GM19239 (cell line): ENCODE measurements at places on chromosomes 6 and 20.

GRCh38 chr6:54913211-54913610, 66.6 kb downstream of the FAM83B start:
- no peak for DNase-seq

DNA sequence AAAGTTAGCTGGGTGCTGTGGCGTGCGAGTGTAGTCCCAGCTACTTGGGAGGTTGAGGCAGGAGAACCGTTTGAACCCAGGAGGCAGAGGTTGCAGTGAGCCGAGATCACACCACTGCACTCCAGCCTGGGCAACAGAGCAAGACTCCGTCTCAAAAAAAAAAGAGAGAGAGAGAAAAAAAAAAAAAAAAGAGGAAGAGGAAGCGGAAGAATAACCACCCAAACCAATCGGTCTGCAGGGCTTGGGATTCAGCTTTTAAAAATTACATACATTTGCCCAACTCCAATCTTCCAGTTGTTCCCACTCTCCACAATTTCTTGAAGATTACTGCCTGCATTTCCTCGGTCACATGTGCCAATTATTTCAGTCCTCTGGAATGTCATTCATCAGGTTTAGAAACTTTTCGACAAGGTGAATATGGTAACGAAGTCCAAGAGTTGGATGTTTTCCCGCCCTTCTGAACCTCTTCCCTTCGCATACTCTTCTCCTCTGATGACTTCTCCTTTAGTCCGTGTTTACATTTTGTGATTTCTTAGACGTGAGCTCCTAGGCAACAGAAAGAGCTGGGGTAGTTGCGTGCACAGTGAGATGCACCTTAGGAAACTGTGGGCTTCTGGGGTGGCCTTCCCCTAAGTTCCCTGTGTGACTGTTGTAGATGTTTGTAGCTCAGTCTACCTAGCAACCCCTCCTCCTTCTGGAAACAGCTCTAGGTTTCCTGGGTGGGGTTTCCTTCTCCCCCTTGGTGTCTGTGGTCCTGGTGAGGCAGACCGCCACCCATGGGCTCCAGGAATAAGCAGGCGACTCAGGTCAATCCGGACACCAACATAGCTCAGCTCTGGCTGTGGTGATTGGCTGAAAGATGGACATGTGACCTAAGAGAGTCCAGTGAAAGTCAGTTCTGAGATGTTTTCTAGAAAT, 63.0 kb upstream of the NCOA3 start:
- DNase-seq, result no peak

GRCh38 chr6:108966855-108967755, 118.9 kb downstream of the ARMC2 start:
- no peak for DNase-seq

DNA sequence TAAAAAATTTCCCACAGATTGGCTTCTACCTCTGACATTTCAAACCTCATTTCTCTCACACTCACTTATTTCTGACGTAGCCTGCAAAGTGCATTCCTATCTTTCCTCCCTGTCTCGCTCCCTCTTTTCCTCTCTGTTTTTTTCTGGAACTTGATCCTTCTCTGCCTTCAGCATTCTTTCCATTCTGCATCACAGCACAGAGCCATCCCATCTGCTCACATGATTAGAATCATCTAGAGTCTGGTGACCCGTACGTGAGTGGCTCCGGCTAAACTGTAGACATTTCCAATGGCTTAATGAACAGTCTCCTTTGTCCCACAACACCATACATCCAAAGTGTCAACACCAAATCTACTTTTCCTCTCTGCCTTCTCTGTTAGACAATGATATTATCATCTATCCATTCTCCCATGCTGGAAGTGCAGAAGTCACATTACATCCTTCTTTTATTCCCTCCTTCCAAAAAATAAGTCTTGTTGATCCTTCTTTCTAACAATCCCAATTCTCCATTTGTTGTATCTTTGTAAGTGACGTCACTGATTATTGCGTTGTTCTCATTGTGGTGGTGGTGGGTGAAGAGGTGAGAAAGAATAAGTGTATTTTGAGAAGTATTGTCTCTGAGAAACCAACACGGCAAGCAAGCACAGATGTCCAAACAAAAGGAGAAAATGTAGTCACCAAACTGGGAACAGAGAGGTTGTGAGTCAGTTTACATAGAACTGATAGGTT, 41.6 kb downstream of the OPRM1 start:
- DNase-seq, result no peak

- no peak for DNase-seq
Observed at GRCh38 chr20:37622728-37623127, 71.1 kb upstream of the CTNNBL1 start.

GRCh38 chr6:127812985-127813698, 87.7 kb downstream of the THEMIS start:
- DNase-seq, result no peak

DNA sequence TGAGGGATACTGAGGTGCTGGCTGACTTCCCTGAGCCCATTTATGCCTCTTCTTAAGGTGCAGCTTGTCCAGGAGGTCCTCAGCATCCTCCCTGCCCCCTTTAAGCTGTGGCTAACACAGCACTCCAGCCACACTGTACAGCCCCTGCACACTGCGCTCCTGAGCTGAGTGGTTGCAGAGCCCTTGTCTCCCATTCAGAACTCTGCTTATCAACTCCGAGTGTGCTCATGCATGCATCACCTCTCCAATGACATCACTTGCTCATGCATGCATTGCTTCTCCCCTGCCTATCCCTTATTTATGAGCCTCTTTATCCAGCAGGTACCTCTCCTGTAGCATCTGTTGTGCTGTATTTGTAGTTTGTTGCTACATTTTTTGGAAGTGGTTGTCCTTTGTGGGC, 124.6 kb downstream of the AIG1 start:
- no peak for DNase-seq

DNA sequence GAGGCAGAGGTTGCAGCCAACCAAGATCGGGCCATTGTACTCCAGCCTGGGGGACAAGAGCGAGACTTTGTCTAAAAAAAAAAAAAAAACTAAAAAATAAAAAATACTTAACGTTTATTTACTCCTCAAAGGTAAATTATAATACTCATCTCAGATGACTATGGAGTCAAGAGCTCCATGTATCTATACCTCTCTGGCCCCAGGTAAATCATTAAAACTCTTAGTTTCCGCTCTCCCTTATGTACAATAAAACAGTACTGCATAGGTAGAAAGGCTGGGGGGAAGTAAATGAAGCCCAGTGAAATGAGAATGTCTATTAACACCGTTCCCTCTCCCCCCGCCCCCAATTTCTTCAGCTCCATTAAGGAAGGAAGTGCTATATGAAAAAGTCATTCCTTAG, 1.2 kb downstream of the SRSF12 start:
- no peak for DNase-seq

GRCh38 chr6:42742116-42742894, 3.6 kb downstream of the TBCC start:
- DNase-seq, result no peak

- DNase-seq, result no peak
Observed at GRCh38 chr6:51301962-51302361, 483.3 kb downstream of the TFAP2B start.

DNA sequence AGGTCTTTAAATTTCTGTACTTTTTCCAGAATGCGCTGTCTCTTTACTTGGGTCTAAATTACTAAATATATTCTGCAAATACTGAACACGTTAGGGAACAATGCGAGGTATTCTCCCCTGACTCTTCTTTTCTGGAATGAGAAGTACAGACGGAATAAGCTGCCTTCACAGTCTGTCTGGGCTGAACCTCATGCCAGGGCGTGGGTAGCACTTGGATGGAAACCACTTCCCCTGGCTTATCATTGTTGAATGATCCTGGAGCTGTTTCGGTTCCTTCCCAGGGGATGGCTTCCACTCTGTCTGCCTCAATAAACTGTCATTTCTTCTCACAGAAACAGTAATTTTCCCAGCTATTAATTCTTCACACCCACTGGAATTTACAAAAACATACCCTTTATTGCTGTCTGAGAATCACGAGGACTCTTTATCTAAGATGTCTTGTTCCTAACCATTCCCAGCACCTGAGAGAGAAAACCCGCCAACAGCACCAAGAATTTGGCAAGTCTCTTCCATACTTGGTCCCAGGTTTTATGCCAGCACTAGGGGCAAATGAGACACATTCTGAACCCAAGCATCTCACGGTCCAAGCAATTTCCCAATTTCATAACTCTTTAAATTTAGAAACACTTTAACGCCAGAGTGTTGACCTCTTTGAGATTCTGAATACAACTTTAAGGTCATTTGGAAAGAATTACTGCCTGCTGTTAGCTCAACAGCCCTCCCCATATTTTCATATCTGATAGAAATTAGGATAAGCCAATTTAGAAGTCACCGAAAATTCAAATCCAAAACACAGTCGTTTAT, 43.2 kb upstream of the ADGRF5 start:
- DNase-seq, result no peak

DNA sequence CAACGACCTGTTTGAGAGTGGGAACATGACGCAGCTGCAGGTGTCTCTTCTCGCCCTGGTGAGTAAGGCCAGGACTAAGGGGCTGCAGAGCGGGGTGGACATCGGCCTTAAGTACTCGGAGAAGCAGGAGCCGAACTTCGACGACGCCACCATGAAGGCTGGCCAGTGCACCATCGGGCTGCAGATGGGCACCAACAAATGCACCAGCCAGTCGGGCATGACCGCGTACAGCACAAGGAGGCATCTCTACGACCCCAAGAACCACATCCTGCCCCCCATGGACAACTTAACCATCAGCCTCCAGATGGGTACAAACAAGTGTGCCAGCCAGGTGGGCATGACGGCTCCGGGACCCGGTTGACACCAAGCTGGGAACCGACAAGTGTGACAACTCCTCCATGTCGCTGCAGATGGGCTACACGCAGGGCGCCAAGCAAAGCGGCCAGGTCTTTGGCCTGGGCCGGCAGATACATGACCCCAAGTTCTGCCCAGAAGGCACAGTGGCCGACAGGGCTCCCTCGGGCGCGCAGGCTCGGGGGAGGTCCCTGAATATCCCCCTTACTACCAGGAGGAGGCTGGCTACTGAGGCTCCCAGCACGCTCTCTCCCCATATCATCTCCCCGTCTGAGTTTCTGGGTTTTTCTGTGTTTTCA, 15.9 kb upstream of the AMD1 start:
- DNase-seq, result no peak

DNA sequence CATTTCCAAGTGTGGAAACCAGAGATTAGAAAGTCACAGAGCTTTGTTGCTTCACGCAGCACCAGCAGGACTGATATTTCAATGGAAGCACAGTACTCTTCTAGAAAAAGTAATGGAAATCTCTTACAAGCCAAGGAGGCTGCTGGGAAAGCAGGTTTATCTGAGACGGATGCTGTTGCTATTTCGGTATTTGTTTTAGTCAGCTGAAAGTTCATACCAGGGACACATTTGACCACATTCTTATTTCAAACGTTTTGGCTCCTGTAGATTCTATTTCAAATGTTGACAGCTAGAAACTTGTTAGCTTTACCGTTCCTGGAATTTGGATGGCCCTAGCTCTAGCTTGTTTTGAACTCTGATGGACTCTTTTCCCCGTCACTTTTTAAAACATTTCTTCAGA, 3.7 kb upstream of the TMEM242 start:
- no peak for DNase-seq

- no peak for DNase-seq
Observed at GRCh38 chr6:48744948-48745347, 634.0 kb upstream of the PTCHD4 start.

DNA sequence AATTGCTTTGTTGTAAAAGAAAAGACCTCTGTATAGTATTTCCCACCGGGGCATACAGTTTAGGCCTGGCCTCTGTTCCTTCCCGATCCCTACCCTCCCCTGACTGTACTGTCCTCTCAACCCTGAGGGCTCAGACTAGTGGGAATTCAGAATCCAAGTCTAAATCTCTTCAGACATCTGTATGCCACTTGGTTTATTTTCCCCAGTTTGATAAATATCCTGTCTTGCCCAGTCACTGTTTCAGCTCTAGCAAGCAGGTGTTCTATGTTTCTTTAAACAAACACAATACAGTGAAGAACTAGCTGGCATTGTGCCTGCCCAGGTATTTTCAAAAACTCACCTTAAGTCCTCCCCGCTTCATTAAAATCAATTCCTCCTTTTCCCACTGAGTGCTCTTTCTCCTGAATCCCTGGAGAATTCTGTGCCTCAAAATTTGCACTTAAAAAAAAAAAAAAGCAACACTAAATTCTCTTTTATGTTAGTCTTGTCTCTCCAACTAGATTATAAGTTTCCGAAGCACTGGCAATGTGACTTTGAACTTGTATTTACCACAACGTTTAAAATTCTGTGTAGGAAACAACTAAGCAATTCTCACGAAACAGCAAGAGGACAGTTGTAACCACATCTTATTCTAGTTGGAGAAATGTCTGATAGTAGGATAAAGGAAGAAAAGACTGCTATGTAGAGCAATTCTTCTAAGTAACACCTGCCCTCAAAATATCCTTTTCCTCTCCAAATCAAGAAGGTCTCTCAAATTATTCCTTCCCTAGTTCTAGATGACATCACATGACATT, 112.0 kb upstream of the CARMIL1 start:
- no peak for DNase-seq

GRCh38 chr20:60300374-60300773, 342.2 kb downstream of the CDH26 start:
- DNase-seq, result no peak

DNA sequence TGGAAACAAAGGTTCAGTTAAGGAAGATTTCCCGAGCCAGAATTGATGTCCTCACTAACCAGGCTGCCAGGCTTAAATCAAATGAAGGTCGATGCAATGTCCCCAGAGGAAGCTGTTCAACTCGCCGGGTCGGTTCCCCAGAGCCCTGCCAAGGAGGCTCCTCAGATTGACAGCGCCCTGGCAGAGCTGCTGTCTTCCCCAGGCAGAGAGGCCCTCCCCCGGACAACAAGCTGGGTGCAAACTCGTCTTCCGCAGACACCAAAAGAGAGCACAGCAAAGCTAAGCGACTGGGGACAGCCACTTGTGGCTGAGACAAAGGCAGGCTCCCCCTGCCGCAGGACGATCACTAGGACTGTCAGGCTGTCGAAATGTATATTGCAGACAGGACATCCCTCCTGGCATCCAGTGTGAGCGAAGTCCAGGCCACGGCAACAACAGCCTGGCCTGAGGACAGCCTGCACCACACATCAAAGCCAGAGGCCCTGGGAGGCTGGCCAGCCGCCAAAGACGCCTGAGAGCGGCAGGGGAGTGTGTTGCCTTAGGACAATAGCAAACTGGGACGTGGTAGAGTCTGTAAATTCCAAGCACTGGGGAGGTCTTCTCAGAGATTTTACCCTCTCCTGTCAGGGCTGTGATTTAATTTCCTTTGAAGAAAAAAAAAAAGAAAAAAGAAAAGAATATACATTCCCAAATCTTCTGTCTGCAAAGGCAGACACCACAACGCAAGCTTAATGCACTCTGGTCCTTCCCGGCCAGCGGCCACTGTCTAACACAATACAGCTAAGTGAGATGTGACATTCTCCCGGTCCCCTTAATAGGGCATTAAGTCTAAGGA, 99.1 kb downstream of the HIVEP2 start:
- DNase-seq, result no peak

GRCh38 chr6:130282234-130282995, 59.7 kb upstream of the SAMD3 start:
- no peak for DNase-seq
